ENCODE measurements at places on chromosomes 5 and 9.

- DNase-seq, result no peak
Observed at GRCh38 chr9:15499139-15499538, 11.6 kb downstream of the PSIP1 start.

DNA sequence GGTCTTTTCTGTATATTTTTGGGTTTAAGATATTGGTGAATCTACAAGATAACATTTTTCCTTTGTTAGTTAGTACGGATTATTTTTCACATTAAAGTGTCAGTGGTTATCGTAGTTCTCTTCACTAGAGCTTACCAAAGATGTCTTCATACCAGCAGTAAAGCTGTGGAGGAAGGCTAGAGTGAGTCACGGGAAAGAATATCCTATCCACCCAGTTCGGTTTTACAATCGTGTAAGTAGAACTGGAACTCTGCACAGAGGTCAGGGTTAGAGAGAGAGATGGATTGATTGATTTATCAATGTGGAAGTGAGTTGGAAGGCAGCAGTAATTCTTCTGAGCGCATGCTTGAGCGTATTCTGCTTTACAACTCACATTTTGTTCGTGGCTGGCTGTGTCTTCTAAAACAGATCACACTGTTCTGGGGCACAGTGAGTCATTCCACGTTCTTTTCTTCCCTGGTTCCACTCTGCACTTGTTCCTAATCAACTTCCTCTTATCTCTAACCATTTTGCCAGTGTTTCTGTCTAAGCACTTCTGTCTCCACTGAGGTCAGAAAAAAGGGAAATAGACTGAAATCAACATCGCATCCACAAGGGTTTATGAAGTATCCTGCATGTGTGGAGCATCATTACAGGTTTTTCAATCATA, 86.5 kb upstream of the ARRDC3 start:
- no peak for DNase-seq

DNA sequence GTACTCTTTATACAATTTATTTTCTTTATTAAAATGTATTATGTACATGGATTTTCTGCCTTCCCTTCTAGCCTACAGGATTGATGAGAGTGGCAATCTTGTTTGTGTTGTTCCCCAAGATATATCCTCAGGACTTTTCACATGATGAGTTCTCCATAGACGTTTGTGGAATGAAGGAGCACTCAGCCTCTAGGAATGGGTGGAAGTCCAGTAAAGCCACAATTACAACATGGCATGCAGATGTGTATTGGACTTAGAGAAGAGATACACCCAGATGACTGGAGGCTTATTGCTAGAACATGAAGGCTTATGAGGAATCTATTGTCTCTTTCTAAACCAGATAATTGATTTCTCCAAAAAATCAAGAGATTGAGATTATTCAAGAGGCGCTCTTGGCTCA, 8.2 kb upstream of the DOCK2 start:
- no peak for DNase-seq

DNA sequence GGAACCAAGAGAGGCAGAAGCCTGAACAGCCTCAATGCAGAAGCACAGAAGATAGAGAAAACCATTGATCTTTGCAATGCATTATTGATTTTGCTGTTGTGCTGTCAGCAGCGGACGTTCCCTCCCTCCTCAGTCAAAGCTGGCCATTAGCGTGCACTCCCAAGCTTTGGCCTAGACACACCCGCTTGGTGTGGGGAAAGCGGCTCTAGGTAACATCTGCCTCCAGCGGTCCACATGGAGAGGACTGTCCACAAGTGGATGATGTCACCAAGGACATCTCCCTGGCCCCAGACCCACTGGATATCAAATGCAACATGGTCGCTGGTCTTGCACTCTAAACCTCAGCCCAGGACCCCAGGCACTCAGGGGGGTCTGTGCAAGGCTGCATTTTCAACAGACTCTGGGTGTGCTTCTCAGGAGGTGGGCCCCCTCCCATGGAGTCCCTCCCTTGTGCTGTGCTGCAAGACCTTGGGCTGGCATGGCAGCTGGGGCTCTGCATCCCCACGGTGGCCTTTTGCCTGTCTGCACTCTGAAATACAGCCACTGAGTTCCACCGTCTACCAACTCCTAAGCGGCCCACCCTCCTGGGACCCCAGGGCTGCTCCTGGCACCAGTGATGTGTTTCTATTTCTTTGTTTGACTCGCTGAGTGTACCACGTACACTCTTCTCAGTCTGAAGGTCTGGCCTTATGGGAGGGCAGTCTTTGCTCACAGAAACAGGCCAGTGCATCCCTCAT, 1.9 kb downstream of the SEMA4D start:
- DNase-seq, result no peak

GRCh38 chr5:80676706-80677105, 21.9 kb upstream of the DHFR start:
- DNase-seq, result no peak

- no peak for DNase-seq
Observed at GRCh38 chr9:70091103-70091502, 47.5 kb downstream of the MAMDC2 start.

- no peak for DNase-seq
Observed at GRCh38 chr5:187042-187431, 4.3 kb upstream of the LRRC14B start.

GRCh38 chr5:167242701-167243100, 1048.7 kb upstream of the WWC1 start:
- no peak for DNase-seq

GRCh38 chr5:67576112-67576511, 379.5 kb upstream of the CD180 start:
- no peak for DNase-seq

GRCh38 chr9:93003552-93004407, 54.7 kb upstream of the SUSD3 start:
- DNase-seq, result no peak

DNA sequence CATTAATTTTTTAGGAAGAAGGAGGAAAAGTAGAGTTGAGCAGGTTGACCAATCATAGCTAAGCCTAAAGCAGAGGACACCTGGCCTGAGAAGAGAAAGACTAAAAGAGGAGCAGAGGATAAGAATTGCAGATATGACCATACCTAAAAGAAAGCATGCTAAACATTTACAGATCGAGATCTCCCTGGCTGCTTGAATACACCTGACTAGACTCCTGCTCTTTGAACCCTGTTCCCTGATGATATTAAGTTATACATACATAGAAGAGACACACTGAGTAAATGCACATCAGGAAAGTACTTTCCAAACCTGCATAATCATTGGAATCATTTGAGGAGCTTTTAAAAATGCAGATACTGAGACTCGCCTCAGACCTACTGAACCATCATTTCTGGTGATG, 232.3 kb upstream of the ELL2 start:
- DNase-seq, result no peak

DNA sequence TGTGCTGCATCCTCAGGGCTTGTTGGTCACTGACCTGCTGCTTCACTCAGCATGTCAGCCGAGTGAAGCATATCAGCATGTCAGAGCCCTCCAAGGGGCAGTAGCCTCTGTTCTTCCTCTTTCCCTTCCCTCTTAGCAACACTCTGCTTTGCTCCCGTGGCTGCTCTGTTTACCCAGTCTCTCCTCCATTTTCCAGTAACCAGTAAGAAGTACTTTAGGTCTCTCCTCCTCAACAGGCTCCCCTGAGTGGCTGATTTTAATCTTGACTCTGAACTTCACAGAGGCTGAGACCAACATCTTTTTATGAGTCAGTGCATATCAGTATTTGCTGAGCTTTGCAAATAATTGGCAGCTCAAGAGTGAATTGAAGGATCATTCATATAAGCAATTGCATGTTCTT, 18.6 kb upstream of the ADRB2 start:
- DNase-seq, result no peak

GRCh38 chr5:9512457-9512856, 33.4 kb downstream of the SEMA5A start:
- no peak for DNase-seq

GRCh38 chr9:108282872-108283271, 572.9 kb downstream of the ACTL7B start:
- DNase-seq, result no peak

All from GF-D8 (cell line).